ENCODE measurements at places on chromosomes 6 and 20. TPM values are rescaled to one million over a fixed set of nuclear protein-coding genes. Genes with fewer than 3 reads are reported as not detected.

Gene CCR6
- not detected for total RNA-seq

Gene FRK
- 1.4 TPM for total RNA-seq

DNA sequence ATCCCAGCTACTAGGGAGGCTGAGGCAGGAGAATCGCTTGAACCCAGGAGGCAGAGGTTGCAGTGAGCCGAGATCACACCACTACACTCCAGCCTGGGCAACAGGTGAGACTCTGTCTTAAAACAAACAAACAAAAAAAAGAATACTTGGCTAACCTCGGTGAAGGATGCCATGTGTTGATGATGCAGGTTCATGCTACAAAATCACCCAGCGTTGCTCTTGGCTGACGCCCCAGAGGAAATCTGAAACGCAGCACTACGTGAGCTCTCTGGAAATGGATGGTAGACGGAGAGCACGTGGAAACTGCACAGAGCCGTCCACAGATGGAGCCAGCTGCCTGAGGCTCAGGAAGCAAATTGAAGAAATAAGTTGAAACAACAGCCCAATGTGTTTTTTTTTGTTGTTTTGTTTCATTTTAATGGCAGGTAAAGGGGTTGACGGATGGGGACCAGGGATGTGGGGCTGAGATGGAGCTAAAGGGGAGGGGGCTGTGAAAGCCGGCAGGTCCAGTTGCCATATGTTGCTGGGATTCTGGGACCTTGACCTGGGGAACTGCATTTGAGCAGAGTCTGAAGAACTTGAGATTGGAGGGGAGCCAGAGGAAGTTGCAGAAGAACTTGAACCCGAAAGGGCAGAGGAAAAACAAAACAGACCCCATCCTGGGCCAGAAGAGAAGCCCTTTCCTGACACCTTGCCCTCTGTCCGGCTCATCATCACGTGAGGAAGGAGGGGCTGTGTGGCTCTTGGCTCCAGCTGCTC is 12.8 kb upstream of the MANBAL start:
- DNase-seq: no peak

Gene DSP
- total RNA-seq: 127 TPM

Gene POU5F1
- total RNA-seq: 687 TPM

DNA sequence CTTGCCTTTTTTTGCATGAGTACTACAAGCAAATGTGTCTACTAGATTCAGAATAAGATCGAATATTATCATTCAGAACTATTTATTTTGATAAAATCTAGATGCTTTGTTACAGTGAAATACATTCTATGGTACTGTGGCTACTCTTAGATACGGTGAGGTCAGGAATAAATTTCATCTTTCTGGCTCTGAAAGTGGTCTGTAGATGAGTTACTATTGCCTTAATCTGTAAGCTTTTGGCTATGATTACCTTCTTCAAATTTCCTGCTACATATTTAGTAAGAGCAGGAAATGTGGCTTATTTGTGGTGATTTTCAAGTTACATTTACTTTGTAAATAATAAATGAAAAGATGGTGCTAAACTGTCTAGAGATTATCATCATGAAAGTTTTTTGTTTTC is 50.0 kb downstream of the SCAF8 start:
- DNase-seq: no peak

DNA sequence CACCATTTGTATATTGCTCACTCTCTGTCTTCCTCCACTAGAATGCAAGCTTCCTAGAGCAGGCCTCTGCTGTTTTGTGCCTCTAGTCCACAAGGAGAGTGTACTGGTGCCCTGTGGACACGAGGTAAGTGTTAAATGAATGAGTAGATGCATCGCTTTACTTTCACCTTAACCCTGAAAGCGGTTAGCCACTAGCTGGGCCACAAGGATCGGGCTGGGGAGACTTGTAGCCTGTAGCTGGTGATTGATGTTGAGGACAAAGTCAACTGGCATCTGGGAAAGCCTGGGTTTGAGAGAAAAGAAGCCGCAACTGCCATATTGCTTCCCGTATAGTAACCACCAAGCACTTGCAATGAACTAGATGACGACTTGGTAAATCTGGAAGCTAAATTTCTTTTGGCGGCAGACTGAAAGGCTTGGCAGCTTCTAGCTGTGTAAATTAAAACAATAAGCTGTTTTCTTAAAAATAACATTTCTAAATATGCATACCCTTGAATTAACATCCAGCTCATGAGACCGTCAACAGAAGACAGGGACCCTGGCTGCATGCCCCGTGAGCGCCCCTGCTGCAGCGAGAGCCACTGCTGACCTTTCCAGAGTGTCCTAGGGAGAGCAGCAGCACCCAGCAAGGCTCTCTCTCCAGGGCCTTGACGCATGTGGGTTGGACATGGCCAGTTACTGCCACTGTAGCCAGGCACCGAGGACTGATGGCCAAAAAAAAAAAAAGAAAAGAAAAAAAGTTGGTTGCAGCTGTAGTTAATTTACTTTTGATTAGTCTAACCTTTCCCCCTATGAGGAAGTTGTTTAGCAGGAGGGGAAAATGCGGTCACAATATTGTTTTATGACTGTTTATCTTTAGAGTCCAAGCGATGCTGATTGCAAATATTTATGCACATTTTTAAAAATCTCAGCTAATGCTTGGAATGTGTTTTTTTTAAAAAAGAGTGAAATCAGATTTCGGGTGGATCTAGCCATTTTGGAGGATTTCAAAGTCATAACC is 315.1 kb downstream of the TFAP2C start:
- no peak for DNase-seq

GRCh38 chr20:37384683-37385174 is 38.8 kb downstream of the SRC start:
- DNase-seq: peak; percentile 90

- no peak for DNase-seq
Measured at GRCh38 chr6:153125032-153125431, 6.0 kb downstream of the RGS17 start.

DNA sequence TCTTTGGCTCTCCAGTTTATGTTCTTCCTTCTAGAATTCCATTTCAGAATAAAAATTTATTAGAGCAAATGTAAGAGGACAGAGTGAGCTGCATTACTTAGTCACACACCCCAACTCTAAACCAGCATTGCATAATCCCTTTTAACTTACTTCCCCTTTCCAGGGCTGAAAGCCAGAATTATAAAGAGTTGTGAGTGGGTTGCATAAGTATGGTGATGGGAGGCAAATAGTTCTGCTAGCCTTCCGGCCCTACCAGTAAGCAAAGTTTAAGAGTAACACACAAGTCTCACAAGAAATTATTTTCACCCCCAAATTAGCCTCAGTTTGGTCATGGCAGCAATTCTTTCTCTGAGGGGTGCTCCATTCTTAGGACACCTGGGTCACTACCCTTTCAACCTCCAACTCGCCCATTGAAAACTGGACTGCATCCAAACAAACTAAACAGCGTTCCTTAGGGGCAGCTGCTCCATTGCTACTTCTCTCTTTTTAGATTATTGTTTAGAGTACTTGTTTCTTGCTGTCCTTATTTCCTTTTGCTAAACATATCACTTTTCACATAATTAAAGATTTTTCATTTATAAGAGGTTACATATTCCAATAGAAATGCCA is 1.6 kb downstream of the KIAA0408 start:
- no peak for DNase-seq

Gene FAM83D
- 21.3 TPM for total RNA-seq

Gene OVOL2
- total RNA-seq: 15.3 TPM

- DNase-seq: no peak
Measured at GRCh38 chr20:17836303-17836861, 132.2 kb downstream of the SNX5 start.

Gene SLC22A2
- total RNA-seq: 0.64 TPM

Gene TMC2
- total RNA-seq: not detected

DNA sequence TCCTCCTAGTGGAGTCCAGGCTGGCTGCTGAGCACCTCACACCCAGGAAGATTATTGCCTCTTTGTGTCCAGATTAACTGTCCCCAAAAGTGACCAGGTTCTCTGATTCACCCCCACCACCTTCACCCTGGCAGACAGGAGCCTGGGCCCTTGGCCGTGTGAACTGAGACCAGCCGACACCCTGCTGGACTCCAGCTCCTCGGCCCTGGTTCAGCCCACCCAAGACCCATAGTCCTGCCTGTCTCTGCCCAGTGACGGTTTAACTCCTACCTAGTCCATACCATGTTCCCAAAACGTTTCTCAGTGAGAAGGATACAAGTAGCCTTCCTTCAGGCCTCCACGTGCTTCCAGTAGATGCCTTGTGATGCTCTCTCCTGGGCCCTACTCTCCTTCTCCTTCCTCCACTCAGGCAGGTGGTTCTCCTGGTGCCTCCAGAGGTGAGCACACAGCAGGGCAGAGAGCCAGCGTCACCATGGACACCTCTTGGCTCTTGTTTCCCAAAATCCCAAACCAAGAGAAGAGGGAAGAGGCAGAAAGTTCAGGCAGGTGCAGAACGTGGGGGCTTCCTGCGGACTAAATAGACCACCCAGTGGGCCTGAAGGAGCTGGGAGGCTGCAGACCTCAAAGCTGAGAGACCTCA is 134.4 kb upstream of the CST7 start:
- DNase-seq: no peak

- DNase-seq: no peak
Measured at GRCh38 chr20:58526411-58526810, 11.2 kb upstream of the APCDD1L start.

Gene PDE10A
- total RNA-seq: 24.3 TPM

Gene RGS17
- total RNA-seq: 2.3 TPM

Gene DCDC2
- total RNA-seq: 0.36 TPM

DNA sequence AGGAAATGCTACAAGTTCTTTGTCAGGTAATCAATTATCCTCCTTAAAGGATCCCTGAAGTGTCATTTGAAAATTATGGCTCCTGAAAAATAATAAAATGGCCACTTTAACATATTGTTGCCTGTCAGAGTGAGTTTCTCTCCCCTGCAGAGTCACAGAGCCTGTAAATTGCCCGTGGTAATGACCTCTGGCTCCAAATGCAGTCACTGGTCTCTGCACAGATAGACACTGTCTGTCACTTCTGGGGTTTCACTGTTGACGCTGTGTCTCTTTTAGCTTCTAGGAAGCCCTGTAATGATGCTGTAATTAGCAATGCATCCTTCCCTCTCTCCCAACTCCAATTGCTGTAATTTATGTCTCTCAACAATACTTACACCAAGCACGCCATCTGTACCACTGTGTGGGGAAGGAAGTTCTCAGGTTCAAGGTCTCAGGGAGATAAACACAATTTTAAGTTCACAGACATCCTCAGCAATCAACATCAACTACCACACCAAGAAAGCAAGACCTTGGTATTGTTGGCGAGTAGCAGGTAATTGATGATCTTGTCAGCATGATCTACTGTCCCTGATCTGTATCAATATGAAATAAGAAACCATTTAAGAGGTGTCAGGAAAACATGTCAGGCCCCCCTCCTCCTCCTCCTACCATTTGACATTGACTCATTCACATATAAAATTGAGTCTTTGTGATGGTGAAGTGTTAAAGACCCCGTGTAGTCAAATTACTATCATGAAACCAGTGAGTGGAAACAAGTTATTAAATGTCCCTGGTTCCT is 91.2 kb upstream of the SULF2 start:
- no peak for DNase-seq

Gene RPP40
- total RNA-seq: 8.6 TPM

DNA sequence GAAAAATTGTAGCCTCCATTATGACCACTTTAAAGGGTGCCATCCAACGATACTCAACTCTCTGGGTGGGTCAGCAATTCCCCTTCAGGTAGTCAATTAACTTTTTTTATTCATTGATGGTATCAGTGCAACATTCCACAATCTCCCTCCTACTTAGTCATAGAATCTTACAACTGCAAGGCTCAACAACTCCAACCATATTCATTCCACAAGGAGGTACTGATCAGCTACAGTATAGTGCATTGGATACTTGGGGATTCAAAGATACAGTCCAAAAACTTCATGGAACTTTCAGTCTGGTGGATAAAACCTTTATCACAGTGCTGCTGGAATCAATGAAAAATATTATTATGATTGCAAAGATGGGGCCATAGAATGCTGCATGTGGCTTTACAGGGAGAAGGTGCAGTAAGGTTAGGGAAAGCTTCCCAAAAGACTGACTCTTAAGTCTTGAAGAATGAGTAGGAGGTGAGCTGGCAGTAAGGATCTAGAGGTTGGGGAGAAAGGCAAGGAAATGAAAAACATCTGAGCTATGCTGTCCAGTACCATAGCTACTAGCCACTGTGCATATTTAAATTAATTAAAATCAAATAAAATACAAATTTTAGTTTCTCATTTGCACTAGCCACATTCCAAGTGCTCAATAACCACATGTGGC is 314.7 kb upstream of the PRDM1 start:
- DNase-seq: no peak

Gene TSPO2
- total RNA-seq: not detected

DNA sequence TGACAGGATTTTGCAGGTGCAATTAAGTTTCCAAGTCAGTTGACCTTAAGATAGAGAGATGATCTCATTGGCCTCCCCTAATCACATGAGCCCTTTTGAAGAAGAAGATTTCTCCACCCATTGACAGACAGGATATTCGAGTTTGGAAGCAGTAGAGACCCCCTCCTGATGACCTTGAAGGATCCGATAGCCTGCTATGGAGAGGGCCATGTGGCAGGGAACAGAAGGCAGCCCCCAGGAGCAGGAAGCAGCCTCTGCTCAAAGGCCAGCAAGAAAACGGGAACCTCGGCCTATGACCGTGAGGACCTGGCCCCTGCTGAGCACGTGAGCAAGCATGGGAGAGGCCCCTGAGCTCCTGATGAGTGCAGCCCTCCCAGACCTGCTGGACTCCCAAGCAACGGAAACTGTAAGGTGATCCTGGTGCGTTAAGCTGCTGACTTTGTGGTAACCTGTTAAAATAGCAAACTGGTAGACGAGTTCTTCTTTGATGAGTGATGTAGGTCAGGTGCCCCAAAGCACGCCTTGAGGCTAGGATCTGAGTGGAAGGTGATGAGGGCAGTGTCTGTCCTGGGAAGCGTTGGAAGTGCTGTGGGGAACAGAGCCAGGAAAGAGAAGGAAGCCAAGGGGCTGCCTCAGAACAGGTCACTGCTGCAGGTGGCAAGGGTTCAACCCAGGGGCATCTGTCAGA is 18.5 kb upstream of the TUBB2A start:
- peak; percentile 48 for DNase-seq

- no peak for DNase-seq
Measured at GRCh38 chr6:87281426-87281825, 41.0 kb upstream of the SMIM8 start.

DNA sequence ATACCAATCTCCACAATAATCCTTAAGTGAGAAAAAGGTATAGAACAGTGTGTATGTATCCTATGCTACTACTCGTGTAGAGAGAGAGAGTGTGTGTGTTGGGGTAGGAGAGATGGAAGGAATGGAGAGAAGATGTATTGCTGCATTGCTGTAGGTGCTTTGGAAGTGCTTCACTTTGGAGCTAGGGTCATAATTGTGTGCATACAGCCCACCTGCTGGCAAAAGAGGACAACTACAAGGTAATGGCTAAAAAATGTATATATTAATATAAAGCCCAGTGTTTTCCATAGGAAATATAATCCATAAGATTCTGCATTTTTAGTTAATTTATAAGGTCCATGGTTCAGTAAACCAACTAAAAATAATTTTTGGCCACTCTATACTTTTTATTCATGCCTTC is 36.1 kb downstream of the SERAC1 start:
- no peak for DNase-seq

Gene ADTRP
- total RNA-seq: 0.20 TPM

GRCh38 chr6:121160276-121160675 is 174.0 kb downstream of the TBC1D32 start:
- DNase-seq: no peak

Gene MCHR2
- total RNA-seq: not detected

GRCh38 chr20:24545168-24545567 is 75.7 kb downstream of the SYNDIG1 start:
- DNase-seq: no peak

Gene TRIM40
- not detected for total RNA-seq

GRCh38 chr6:71411882-71412281 is 123.3 kb downstream of the OGFRL1 start:
- no peak for DNase-seq

Gene LY6G6C
- 0.42 TPM for total RNA-seq
